ENCODE measurements at places on chromosomes 6 and 20.

GRCh38 chr6:49264909-49265308, 198.1 kb downstream of the MMUT start:
- no peak for DNase-seq

GRCh38 chr6:149821492-149821891, 42.7 kb downstream of the LRP11 start:
- DNase-seq: no peak

DNA sequence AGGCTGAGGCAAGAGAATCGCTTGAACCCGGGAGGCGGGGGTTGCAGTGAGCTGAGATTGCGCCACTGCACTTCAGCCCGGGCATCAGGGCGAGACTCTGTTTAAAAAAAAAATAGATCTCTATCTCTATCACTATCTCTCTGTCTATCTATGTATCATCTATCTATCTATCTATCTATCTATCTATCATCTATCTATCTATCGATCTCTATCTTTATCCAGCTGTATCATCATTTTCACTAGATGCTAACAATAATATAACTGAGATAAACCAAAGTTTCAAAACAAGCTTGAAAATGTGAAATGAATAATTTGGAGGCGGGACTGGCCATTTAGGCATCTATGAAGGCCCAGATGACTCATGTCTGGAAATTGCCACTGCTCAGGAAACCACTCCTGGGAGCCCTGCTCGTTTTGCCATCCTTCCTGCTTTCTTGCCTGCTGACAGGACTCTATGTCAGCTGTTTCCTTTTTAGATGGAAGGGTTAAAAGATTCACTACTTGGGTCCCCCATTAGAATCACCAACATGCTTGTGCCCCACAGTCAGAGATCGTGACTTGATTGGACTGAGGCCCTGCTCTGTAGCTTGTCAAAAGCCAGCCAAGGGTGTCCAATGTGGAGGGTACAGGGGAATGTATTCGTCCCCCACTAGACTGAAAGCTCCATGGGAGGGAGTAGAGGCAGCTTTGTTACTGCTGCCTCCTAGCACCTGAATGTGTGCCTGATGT, 61.7 kb downstream of the UTRN start:
- DNase-seq: no peak

- no peak for DNase-seq
Observed at GRCh38 chr20:50372770-50373088, 137.5 kb upstream of the PTPN1 start.
